ENCODE measurements at places on chromosomes 3 and 15.
A peak's percentile ranks its signal among the peaks of the same experiment; 100 is the strongest.

DNA sequence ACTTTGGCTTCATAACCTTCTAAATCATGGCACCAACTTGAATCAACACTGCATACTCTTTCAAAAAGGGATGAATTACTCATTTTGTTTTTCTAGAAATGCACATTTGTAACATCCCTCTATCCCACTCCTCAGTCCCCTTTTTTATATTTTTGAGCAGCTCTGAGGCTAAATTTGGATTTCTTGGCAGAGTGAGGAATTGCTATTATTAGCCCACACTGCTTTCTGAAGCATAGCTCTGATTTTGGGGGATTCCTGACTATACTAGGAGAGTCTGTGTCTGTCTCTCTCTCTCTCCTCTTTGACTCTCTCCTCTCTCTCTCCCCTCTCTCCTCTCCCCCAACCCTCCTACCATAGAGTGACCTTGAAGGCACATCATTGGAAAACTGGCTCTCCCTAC is 76.6 kb downstream of the RBPMS2 start:
- no peak for DNase-seq

- no peak for DNase-seq
These were observed 32.3 kb upstream of the DUSP7 start for GRCh38 chr3:52088445-52089367.

- no peak for DNase-seq
These were observed 43.4 kb upstream of the FILIP1L start for GRCh38 chr3:100157685-100158084.

- DNase-seq = no peak
These were observed 25.2 kb downstream of the UBE2E1 start for GRCh38 chr3:23830869-23831484.

DNA sequence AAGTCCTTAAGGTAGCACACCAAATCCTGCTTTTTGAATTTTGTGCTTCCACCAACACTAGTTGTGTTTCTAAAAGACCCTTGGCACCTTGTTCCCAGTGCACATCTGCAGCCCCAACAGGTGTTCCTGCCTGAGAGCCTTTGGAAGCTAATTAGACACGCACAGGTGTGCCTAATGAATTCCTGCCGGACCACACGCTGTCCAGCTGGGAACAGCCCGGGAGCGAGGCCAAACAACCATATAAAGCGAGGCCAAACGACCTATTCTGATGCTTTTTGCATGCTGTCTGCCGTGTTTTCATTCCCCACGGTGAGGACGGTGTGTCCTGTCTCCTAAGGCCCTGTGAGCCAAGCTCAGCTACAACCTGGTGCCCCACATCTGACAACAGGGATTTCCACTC is 99.5 kb downstream of the ATG7 start:
- DNase-seq = no peak

DNA sequence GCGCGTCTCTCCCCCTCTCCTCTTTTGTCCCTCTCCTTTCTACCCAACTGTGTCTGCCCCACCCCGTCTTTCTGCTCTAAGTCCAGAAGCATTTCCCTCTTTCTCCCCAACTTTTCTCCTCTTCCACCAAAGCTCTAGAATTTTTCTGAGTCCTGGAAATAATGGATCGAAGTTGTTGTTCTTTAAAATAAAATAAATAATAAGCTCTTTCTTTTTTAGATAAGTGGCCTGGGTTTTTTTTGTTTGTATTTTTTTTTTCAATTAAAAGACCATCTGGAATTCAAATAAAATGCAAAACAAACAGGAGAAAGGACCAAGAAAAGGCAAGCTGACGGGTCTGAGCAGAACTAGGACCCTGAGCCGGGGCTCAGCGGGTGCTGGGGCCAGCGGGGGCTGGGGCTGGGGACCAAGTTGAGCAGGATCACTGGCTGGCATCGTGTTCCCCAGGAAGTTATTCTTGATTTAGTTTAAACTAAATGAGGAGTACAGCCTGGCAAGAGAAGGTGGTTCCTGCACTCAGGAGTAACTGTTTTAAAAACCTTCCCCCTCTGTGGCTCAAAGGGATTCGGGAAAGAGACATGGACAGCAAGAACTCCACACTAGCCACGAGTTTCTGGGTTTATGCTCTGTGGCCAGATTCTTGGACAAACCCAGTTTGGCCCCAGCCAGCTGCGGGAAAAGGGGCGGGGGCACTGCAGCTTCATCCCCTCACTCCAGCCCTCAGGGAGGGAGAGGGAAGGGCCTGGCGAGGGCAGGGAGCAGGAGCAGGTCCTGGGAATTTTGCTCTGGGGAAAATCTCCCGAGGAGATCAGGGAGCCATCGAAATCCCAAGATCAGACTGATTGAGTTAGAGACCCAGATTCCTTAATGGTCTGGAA is 8.4 kb downstream of the GATA2 start:
- DNase-seq = no peak

DNA sequence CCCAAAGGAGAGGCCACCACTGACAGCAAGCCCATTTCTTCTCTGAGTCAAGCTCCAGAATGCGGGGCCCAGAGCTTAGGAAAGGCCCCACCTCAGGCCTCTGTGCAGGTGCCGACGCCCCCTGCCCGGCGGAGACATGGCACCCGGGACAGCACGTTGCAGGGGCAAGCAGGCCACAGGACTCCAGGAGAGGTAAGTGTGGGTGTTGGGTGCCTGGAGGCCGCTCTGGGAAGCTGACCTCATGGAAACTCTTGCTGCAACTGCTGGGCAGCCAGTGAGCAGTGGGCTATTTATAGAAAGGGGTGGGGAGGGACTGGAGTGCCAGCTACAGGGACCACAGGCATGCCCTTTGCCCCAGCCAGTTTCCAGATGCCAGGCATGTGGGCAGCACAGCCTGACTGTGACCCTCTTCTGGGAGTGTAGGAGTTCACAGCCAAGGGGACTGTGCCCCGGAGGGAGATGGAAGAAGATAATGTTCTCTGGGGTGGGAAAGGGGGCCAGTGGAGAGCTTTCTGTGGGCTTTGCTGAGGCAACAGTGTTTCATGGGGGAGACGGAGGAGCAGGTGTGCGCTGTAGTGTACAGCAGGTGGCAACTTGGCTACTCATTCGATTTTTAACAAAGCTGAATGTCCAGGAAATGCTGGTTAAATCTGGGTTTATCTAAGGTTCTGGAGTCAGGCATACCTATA is 23.7 kb downstream of the ALPK3 start:
- DNase-seq = no peak

DNA sequence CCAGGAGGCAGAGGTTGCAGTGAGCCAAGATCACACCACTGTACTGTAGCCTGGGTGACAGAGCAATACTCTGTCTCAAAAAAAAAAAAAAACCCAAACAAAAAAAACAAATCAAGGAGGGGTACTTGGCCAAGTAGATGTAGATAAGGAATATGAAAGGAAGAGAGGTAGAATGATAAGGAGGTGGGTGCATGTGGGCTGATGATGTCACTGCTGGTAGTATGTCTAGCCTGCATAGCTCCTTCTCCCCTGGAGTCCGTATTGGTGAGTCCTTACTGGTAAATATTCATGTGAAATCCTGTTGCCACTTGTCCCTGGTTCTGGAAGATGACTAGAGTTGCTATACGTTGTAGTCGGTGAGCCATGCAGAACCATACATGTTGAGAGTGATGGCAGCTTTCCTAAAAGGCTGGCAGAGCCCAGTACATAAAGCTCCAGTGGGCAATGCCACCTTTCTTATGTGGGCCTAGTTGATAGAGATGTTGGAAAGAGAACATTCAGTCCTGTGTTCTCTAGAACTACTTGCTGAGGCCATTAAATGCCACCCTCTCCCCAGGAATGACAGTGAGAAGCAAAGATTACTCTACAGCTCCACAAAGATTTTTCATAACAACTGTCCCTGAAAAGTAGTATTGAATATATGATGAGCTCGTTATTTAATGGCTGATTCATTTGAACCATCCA is 11.0 kb downstream of the KAT2B start:
- DNase-seq = peak; percentile 45

- DNase-seq = no peak
These were observed 55.2 kb upstream of the CACNA2D3 start for GRCh38 chr3:54067055-54067698.

DNA sequence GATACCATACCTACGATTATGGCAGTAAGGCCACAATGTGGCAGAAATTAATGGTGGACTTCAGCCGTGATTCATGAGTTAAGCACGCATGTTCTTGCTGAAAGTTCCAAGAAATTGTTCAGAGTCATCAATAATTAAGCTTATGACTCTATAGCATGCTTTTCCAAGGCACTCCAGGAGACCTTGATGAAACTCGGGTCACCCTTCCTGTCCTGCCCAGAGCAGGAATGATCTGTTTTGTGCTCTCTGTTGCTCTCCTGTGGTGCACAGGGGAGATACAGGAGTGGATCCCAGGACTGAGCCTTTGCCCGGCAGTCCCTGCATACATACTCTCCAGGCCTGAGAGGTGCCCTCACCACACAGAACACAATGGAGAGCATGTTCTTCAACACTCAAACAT is 141.6 kb upstream of the SLC2A2 start:
- no peak for DNase-seq

GRCh38 chr3:63029326-63029725 is 154.1 kb upstream of the CADPS start:
- no peak for DNase-seq

DNA sequence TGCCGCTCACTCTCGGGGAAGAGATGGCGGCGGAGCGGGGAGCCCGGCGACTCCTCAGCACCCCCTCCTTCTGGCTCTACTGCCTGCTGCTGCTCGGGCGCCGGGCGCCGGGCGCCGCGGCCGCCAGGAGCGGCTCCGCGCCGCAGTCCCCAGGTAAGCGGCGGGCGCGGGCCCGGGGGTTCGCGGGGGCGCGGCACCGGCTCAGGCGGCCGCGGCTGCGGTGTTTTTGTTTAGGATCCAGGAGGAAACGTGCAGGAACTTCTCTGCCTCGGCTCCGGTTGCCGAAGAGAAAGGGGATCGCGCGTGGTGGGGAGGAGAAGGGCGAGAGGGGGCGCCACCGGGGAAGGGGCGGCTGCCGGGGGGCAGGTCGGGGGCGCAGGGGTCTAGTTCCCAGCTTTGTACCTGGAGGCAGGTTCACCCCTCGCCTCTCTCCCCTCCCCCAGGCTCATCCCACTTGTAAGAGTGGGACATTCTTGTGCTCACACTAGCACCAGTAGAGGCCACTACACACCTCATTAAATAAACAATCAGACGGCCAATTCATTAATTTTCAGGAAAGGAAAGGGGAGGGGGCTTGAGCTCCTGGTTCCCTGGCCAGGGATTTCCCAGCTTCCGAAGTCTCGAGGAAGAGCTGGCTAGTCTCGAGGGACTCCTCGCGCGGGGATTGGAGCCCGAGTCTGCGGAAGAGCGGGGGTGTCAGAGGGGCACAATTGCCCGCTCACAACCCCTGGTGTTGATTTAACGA is 562 bp downstream of the NEO1 start:
- DNase-seq = peak; percentile 10

- no peak for DNase-seq
These were observed 351.8 kb downstream of the GABRB3 start for GRCh38 chr15:26421065-26421464.

- no peak for DNase-seq
These were observed 14.1 kb downstream of the APH1B start for GRCh38 chr15:63291507-63291906.

- DNase-seq = no peak
These were observed 186.0 kb downstream of the UBE2E2 start for GRCh38 chr3:23389089-23389488.

DNA sequence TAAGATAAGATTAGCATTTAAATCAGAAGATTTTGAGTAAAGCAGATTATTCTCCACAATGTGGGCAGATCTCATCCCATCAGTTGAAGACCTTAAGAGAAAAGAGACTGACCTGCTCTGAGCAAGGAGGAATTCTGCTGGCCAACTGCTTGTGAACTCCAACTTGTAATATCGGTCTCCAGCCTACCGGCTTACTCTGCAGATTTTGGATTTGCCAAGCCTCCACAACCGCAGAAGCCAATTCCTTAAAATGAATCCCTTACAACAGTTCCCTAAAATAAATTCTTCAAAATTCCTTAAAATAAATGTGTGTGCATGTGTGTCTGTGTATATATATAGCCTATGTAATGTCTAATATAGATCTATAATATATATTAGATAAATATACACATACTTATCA is 107.4 kb upstream of the KLF13 start:
- no peak for DNase-seq

GRCh38 chr3:79517766-79518413 is 249.9 kb downstream of the ROBO1 start:
- no peak for DNase-seq

- no peak for DNase-seq
These were observed 30.7 kb downstream of the EFL1 start for GRCh38 chr15:82231842-82232241.

DNA sequence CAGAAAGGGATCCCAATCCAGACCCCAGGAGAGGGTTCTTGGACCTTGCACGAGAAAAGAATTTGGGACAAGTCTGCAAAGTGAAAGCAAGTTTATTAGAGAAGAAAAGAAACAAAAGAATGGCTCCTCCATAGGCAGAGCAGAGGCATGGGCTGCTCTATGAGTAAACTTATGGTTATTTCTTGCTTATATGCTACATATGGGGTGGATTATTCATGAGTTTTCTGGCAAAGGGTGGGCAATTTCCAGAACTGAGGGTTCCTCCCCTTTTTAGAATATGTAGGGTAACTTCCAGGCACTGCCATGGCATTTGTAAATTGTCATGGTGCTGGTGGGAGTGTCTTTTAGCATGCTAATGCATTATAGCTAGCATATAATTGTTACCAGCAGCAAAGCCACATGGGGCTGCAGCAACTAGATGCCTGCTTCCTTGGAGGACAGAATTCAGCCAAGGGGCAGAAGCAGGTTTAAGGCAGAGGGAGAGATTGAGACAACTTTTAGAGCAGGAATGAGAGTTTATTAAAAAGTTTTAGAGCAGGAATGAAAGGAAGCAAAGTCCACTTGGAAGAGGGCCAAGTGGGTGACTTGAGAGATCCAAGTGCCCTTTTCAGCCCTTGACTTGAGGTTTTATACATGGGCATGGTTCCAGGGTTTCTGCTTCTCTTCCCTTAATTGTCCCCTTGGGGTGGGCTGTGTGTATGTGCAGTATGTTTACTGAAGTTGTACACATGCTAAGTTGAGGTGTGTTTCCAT is 41.3 kb downstream of the METTL6 start:
- DNase-seq = no peak

DNA sequence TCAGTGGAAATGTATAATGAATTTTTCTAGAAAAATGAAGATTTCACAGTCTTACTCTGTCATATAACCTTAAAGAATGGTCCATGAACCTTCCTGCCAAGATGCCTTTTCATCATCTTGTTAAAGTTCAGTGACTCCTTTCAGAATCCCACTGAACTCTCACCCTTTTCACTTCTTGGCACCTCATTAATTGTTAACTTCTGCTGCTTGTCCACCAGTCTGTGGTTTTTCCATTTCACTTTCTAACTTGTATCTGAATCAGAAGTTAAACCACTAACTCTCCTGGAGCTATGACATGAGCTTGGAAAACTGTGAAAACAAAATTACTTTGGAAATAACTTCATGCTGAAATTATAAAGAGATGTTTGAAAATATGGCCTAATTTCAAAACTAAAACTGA is 281.2 kb upstream of the ALCAM start:
- DNase-seq = no peak

DNA sequence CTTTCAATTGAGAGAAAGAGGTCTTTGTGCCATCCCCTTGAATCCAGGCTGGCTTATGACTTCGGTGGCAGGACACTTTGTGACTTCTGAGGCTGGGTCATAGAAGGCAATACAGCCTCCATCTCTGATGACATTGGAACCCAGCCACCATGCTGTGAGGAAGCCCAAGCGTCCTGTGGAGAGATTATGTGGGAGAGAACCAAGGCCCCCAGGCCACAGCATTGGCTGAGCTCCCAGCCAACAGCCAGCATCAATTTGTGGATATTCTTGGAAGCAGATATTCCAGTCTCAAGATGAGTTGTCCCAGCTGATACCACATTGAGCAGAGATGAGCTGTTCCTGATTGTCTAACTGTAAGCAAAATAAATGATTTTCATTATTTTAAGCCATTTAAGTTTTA is 12.7 kb upstream of the XIRP1 start:
- DNase-seq = no peak
